Lower lobe of right lung (tissue), 2 donors: ENCODE measurements at places on chromosomes 6 and 20. TPM values are rescaled to one million over a fixed set of nuclear protein-coding genes. Genes with fewer than 3 reads are reported as not detected.

HLA-DRB5 gene
- total RNA-seq, result 279 TPM

C20orf144 gene
- total RNA-seq, result not detected

EFCAB8 gene
- total RNA-seq, result 0.30 TPM

DNA sequence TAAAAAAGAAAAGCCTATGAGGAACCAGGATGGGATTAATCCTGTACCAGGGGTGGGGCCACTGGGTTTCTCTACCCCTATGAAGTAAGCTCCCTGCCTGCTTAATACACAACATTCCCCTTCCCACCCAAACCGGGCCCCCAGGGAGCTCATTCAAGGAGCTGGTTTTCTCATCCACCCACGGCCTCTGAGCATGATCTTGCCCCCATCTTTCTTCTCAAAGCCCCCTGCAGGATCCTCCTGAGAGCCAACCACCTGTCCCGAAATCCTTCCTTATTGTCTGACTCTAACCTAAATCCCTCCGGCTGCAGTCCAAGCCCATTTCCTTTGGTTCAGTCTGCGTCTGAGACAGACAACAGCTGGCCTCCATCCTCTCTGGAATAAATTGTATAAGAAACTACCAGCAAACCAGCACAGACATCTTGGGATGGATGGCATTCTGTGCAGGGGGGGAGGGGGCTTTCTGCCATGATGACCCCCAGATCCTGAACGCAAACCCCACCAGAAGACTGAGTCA, 21.0 kb downstream of the KCNK5 start:
- no peak for DNase-seq

GRCh38 chr20:22825546-22825945, 209.6 kb upstream of the SSTR4 start:
- no peak for DNase-seq

- no peak for DNase-seq
Observed at GRCh38 chr6:66307490-66307889, 600.5 kb upstream of the EYS start.
